ENCODE measurements at places on chromosomes 16 and 17.

DNA sequence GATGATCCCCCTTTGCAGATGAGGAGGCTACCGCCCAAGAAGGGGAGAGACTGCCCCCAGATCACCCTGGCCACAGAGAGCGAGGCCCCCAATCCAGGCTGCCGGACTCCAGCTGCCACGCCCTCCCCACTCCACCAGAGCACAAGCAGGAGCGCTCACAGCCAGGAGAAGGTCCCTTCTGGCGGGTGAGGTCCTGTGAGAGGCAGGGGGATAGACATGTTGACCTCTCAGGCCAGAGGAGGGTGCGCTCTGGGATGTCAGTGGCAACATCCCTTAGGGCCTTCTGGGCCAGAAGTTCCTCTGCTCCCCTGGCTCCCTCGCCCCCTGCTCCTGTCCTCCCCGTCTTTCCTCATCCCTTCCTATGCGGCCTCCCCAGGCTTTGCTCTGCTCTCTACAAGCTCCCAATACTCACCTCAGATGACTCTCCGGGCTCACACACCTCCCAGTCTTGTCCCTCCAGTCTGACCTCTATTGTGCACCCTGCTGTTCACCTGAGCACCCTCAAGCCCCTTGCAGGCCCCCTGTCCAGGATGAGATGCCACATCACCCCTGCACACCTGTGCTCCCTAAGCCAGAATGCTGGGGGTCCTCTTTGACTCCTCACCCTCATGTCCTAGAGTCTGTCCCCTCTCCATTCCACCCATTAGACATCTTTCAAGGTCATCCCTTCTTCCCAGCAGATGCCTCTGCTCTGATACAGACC is 5.0 kb upstream of the NXPH3 start:
- DNase-seq = no peak

GRCh38 chr16:85955566-85955965 is 56.6 kb downstream of the IRF8 start:
- DNase-seq = no peak

DNA sequence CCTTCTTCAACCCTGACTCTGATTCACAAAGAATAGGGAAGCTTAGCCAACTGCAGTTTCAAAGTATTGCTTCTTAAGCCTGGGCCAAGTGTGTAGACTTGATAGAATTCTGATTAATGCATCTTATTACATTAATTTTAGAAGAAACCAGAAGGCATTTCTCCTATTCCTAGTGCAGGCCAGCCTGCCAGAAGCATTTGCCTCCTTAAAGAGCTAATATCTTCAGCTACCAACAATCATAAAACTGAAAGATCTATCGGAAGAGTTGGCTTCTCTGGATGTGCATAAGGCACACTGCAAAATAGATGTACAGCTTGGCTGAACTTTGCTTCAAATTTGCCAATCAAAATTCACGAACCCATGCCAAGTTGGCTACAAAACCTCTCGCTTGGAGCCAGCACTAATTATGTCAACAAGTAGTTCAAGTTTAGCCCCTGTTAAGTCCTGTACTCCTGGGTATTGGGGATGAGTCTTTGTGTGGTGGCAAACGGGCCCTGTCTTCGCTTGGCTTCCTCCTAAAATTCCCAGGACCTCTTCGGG is 717.8 kb downstream of the WWOX start:
- DNase-seq = no peak

DNA sequence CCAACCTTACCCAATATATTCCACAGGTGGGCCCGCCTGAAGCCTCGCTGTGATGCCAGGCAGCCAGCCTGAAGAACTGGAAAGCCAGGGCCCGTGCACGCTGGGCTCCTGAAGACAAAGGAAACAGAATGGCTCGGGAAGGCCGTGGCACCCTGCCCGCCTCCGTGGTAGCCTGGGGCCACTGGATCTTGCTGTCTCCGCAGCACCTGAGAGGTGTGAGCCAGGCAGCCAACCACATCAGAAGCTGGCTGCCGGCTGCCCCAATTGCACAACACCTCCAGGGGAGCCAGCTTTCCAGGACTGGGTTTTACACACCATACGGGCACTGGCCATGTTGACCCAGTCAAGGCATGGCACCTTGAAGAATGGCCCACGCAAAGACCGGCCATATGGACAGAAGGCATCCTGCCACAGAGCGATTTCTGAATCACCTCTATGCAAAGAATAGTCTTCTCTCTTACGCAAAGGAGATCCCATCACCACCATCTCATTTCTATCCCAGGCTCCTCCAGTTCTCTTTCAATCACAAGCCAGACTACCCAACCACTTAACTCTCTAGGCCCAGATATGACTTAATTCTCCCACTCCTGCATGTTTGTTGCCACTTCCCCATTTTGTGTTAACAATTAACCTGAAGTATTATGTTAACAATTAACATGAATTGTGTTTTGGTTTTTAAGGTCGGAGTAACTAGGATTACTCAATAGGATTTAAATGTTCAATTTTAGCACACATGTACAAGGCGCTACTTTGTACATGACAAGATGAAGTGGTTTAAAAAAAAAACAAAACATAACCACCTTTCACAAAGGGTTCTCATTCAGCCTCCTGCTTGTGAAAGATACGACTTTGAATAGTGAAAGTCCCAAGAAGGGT is 32.1 kb downstream of the ZFHX3 start:
- no peak for DNase-seq

Data from CD4-positive, alpha-beta T cell (primary cell).